ENCODE measurements at places on chromosomes 12 and 14.
A peak's percentile ranks its signal among the peaks of the same experiment; 100 is the strongest.

- no peak for DNase-seq
These were observed 12.1 kb downstream of the SLC7A8 start for GRCh38 chr14:23171222-23171975.

- no peak for DNase-seq
These were observed 66.1 kb downstream of the C14orf132 start for GRCh38 chr14:96105089-96105925.

DNA sequence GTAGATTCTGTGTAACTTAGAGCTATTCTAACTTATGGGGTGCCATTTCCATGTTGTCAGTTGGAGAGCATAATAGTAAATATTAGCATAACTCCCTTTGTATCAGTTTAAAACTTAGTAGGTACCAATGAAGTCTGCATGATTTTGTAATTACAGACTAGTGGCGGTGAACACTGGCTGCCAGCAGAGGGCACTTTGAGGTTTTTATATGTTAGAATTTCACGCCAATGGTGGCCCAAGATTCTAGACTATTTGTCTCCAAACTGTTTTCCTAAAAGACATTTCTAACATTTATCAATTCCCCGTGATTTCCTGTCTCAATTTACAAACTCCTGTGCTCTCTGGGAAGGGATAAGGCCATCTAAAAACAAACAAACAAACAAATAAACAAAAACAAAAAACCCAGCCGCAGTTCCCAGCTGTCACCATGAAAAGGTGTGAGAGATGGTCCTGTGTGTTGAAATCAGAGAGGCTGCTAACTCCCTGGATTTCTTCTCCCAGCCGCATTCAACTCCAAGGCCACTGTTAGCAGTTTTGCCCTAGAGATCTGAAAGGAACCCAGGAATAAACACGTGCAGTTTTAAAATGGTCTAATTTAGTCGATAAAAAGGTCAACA is 57.6 kb downstream of the BRMS1L start:
- DNase-seq: no peak

DNA sequence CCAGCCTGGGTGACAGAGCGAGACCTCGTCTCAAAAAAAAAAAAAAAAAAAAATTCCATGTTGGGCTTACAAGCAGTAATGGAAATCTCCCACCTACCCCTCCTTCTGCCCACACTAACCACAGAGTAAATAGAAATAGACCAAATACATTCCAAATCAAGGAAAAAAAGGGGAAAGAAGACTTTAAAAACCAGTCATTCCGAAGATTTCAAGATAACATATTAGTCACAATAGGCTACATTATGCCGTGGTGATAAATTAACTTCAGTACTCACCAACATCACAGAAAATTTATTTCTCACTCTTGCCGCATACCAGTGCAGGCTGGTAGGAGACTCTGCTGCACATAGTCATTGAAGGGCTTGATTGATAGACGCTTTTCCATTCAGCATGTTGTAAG is 15.5 kb upstream of the ETV6 start:
- DNase-seq: no peak

DNA sequence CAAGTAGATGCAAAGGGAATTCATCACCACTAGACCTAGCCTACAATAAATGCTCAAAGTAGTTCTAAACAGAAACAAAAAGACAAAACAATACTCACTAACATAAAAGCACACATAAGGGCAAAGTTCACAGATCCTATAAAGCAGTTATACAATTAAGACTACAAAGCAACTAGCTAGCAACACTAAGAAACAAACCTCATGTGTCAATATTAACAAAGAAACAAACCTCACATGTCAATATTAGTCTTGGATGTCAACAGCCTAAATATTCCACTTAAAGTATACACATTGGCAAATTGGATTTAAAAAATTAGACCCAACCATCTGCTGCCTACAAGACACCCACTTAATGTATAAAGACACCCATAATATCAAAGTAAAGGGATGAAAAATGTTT is 152.7 kb downstream of the KCNK10 start:
- DNase-seq: no peak

DNA sequence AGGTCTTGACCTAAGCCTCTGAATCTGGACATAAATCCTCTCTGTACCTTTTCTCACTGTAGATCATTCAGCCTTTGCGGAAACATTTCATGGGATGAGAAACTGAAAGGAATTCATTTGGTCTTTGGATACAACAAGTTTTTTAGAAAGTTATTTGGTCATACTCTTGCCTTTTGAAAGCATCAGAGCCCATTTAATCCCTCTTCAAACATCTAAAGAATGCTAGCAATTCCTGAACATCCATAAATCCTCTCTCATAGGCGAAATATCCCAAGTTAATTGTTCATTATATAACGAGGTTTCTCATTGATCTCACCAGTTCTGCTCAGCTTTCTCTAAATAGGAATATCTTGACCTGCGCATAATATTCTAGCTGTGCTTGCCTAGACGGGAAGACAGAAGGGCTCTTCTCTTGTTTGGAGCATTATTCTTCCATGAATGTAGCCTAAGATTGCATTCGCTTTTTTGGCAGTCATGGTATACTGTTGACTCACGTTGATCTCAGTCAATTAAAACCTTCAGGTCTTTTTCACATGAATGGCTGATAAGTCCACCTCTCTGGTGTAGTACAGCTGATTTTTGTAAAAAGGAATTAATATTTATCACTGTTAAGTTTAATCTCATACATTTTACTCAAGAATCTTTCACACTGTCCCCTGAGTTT is 24.1 kb downstream of the NTN4 start:
- no peak for DNase-seq

- DNase-seq: no peak
These were observed 242.7 kb downstream of the ATXN7L3B start for GRCh38 chr12:74780182-74780849.

DNA sequence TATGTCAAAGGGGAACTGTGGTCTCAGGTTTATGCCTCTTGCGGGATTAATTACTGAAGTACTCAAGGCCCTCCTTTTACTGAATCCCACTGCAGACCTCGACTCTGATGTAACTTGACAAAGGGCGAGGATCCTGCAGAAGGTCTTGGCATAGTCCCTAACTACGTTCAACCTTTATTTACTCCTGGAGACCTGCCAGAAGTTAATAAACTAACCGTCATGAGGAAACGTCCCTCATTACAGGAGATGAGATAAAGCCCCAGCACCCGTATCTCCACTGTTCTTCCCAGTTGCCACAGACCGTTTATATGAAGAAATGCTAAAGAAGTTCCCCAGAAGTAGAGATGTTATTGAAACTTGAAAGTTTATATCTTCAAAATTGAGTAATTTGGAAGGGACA is 190.9 kb downstream of the ETV6 start:
- peak; percentile 40 for DNase-seq

DNA sequence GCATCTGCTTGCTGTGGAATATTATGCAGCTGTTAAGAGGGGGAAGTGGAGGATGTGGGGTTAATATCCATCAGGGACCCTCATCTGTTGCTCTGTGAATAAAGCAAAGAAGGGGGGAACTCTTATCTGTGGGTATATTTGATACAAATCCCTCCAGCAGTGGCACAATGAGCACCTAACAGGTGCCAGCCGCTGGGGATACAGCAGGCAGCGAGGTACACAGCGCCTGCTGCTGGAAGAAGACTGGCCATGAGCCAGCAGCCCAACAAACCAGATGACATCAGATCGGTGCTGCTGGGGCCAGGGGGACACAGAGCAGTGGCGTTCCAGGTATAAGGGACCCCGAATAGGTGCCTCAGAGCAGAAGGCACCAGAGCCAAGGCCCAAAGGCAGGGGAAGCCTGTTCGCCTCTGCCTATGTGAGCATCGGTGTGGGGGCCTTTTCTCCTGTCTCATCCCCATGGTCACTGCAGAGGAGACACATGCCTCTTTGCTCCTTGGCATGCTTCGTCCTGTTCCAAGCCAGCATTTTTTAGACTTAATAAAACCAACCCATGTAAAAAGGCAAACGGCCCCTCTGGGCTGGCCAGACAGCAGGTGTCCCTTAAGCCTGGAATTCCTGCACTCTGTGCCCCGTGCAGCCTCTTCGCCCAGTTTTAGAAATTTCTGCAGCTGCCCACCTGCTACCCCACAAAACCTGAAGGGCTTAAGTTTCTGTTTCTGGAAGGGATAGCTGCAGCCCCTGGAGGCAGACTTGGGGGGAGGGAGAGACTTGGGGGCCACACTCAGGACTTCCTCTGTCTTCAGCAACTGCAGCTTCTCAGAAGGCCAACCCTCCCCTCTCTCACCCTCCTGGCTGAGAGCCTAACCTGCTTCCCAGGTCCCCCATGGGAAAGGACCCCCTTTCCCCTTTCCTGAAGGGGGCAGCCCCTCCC is 1.6 kb upstream of the CKB start:
- DNase-seq: no peak

DNA sequence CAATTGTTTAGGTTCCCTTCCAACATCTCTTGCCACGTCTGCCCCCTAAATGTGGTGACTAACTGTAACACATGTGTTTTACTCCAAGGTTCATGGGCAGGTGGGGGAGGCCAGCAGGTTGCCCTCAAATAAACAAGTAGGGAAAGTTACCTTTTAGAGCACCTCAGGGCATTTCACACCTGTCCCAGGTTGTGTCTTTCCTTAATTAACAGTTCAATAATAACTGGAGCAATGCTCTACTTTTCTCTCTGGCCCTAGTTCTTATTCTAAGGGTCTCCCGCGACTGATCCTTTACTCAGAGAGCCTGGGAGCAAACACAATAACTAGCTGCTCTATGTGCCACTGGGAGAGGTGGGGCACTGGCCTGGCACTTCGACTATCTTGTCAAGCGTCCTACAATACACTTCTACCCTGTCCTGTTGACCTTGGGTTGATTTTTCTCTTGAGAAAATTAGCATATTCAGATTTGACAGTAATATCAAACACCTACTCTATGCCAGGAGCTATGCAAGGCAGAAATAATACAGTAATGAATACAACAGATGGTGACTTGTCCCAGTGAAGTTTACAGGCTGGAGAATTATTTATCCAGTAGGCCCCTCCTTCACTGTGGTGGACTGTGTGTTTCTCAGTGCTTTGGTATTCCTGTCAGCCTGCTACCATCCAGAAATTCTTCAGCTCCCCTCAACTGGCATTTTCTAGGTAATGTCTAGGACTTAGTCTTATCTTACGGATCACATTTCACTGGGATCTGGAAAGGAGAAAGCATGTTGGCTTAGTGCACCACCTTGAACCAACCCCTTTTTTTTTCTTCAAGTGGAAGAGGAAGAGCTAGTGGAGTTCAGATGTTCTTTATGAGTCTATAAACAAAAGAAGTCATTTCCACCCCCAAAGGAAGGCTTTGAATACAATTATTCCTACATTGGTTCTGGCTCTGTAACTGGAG is 202.6 kb downstream of the CRADD start:
- DNase-seq: no peak

Data from HL-60 (cell line).